Left cardiac atrium (tissue), 4 donors: ENCODE measurements at places on chromosomes 11 and 22. TPM values are rescaled to one million over a fixed set of nuclear protein-coding genes. Genes with fewer than 3 reads are reported as not detected.

GRCh38 chr11:11931461-11932055, 76.9 kb downstream of the DKK3 start:
- DNase-seq, result no peak

- DNase-seq, result no peak
Measured at GRCh38 chr11:639332-639955, 2.4 kb downstream of the DRD4 start.

- DNase-seq, result peak; percentile 39
Measured at GRCh38 chr22:21032037-21032867, at the start of gene SLC7A4. SLC7A4 (minus strand) TSS chr22:21032561; CDS start chr22:21031812, 749 bp downstream.

- DNase-seq, result peak; percentile 76
Measured at GRCh38 chr11:66045177-66045639, 3.8 kb downstream of the GAL3ST3 start.

- DNase-seq, result no peak
Measured at GRCh38 chr11:81869351-81870065, 864.2 kb downstream of the FAM181B start.

- DNase-seq, result no peak
Measured at GRCh38 chr22:34776817-34777216, 289.1 kb upstream of the ISX start.

- no peak for DNase-seq
Measured at GRCh38 chr11:1073851-1074243, 827 bp upstream of the MUC2 start.

- DNase-seq, result no peak
Measured at GRCh38 chr22:39600491-39601179, 30.1 kb downstream of the CACNA1I start.

- DNase-seq, result no peak
Measured at GRCh38 chr11:21896746-21897602, 295.9 kb upstream of the ANO5 start.

GRCh38 chr11:64996710-64997380, at the start of gene BATF2:
BATF2 (minus strand) TSS chr11:64996971; CDS start chr11:64996914, 57 bp downstream.
- DNase-seq, result peak; percentile 81

DNA sequence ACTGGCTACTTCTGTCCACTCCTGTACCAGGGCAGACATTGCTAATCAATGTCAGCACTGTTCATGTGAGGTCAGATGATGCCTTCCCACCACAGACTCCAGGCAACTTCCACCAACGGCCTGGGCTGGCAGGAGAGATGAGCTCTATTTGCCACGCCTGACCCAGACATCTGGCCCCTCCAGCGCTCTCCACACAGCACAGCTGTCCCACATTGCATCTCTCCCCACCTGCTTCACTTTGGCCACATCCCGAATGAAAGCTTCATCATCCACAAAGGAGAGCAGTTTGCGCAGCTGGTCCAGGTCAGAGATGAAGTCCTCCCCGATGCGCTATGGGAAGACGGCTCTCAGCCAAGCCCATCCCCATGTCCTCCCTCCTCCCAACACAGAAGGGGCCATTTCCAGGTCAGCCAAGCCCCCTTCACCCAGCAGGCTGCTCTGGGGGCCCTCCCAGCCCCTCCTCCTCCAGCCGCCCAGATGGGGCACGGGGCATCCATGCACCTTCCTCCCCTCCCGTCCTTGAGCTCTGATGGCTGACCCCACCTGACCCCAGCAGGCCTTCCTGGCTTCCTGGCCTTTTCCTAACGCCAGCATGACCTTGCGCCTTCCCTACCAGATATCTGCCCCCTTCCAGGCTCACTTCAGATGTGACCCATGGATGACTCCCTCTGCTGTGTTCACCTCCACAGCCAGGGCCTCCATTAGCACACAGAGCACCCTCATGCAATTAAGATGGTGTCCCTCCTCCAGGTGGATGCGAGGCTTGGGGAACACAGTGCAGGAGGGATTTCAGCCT, 7.4 kb downstream of the PYGM start:
- DNase-seq, result no peak

- no peak for DNase-seq
Measured at GRCh38 chr11:20051469-20052399, 108.5 kb downstream of the DBX1 start.

DNA sequence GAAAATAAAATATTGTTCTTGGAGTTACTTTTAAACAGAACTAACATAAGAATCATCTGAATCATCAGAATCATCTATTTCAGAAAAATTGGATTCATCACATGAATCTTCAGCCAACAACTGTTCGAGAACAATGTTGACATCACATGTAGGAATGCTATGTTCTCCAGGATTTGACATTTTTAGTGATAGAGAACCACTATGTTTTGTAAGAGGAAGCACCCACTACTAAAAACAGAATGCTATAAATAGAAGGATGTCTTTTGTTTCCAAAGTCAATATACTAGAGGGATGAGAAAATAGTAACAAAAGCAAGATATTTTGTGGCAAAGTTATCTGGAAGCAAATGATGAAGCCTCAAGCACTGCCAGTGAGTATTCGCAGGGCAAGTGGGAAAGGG, 263.4 kb upstream of the DDI1 start:
- DNase-seq, result no peak

DNA sequence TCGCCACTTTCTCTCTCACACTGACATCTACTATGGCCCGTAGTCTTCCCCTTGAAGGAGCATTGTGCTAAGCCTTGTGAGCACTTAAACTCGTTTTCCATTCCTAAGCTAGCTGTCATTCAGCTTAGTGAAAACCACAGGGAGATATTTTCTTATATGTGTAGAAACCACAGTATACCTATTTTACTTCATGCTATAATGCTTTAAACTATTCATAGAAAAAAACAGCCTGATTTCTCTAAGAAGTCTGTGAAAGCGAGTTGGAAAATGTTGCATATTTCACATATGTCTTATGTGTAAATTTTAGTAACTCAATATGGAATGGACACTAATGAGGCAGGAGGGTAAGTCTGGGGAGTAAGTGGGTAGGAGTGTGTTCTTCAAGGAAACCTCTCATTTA, 194.3 kb upstream of the CTSC start:
- DNase-seq, result no peak

DNA sequence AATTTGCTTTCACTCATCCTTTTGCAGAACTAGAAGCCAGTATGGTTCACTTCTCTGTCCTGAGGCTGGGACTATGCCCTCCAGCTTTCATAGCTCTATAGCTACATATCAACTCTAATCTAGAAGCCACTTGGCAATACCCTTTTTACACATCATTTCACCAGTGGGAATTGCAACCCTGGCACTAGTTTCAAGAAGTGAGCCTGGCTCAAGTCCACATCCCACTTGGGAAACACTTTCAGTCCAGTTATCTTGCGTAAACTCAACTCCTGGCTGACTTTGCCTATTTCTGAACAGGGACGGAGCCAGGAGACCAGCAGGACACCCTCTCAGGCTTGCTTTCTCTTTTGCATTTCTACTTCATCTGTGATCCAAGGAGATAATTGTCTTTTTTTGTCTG, 19.9 kb upstream of the FAT3 start:
- DNase-seq, result no peak

- DNase-seq, result no peak
Measured at GRCh38 chr22:26426924-26427323, 2.1 kb upstream of the ASPHD2 start.

DNA sequence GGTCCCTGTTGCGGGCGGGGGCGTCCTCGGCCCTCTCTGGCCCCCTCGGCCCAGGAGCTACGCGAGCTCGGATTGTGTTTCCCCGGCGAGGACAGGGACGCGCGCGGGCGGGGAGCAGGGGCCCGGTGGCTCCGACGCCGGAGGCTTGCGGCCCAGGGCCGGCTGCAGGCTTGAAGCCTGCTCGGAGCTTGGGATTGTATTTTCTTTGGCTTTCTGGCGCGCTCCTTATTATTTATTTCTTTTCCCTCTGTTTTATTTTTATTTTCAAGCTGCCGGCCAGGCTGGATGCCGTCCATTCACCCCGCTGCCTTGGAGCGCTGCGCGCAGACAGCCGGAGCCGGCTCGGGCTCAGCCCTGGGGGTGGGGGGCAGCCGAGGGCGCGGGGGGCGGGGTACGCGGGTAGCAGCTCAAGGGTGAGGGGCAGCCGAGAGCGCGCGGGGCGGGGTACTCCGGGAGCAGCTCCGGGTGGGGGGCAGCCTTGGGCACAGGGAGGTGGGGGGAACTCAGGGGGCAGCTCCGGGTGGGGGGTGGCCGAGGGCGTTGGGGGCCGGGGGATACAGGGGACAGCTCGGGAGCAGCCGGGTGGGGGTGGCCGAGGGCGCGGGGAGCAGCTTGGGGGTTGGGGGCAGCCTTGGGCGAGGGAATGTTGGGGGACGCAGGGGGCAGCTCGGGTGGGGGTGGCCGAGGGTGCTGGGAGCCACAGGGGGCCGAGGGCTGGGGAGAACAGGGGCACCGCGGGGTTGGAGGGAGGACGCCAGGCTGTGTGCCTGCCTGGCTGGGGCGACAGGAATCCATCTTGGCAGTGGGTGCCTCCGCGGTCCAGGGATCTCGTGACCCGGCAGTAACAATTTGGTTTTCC, 42.7 kb downstream of the KCNJ1 start:
- no peak for DNase-seq

DNA sequence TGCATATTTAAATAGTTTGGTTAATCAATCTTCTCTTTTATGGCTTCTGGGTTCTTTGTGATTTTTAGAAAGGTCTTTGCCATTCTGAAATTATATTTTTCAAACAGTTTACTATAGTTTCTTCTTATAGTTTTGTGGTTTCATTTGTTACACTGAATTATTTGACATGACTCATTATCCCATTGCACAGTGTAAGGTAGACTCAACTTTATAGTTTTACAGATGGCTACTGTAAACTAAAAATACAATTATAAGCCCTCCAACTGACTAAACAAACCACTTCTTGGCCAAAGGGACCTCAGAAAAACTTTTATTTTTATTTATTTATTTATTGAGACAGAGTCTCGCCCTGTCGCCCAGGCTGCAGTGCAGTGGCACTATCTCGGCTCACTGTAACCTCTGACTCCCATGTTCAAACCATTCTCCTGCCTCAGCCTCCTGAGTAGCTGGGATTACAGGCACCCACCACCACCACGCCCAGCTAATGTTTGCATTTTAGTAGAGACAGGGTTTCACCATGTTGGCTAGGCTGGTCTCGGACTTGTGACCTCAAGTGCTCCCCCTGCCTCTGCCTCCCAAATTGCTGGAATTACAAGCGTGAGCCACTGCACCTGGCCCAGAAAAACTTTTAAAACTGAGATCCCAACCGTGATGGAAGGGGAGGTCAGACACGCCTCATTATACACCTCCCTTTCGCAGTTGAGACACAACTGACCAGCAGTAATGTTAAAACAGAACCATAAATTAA, 14.1 kb upstream of the RAC2 start:
- no peak for DNase-seq

GRCh38 chr11:44788536-44789261, 61.9 kb downstream of the TSPAN18 start:
- no peak for DNase-seq

DNA sequence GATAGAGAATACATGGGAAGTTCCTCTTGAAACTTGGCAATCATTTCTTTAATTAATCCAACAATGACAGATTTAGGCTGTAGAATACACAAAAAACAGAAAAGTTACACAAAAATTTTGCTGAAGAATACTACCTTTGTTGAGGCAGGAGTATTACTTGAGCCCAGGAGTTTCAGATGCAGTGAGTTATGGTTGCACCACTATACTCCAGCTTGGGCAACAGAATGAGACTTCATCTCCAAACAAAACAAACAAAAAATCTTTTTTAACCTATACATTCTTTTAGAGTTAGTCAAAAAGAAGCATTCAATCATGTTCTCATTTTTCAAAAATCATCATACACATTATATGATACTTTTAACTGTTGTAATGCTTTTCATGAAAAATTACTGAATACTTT, 22.1 kb downstream of the UEVLD start:
- no peak for DNase-seq

GRCh38 chr11:33708985-33709384, 8.4 kb upstream of the C11orf91 start:
- no peak for DNase-seq

DNA sequence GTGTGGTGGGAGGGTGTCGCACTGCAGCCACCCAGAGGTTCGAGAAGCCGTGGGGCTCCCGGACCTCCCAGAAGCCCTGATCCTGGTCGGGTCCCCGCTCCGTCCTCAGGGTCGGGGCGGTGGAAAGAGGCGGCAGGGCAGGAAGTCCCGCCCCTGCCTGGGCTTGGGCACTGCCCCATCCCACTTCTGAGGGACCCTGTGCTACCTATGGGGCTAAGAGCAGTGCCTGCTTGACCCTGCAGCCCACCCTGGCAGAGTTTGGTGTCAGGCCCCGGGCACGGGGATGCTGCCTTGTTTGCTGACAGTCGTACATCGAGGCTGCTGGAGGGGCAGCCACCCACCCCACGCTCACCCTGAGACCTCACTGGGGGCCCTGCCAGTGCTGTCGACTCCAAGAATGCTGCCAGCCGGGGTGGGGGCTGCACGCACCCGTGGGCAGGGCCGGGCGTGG, 19.4 kb downstream of the RNH1 start:
- no peak for DNase-seq

DNA sequence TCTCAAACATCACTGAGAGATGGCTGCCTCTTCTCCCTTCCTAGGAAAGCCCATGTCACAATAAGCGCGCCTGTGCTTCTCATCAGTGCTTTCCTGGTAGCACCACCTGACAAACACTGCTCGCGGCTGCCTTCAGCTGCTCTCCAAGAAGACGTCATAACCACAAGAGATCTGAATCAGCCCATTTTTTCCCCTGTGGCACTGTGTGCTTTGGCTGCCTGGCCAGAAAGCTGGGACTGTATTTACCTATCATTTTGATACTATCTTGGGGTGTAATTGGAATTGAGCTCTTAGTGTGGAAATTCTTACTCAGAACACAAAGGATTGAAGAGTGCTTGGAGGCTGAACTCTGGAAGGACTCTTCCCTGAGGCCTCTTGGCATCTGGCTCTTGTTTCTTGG, 50.3 kb upstream of the EHF start:
- DNase-seq, result no peak

GRCh38 chr11:86120807-86121206, 51.9 kb upstream of the PICALM start:
- no peak for DNase-seq

DNA sequence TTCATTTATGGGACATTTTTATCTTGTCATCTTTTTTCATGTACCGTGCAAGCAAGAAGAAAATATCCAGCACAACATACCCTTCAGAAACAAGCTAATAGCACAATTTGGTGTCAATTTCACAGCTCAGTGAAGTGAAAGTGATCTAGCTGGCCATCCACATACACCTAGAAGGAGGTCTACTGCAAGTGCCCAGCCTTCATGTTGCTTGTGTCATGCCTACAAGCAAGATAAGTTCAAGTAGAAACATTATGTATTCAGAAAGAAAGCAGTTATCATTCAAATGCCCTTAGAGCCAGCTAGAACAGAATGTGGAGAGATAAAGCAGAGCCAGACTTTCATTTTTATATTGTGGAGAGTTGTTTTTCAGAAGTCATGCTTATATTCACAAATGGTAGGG, 325.7 kb upstream of the PITPNB start:
- DNase-seq, result no peak

NDUFS3 gene
- total RNA-seq, result 150 TPM

NCAPH2 gene
- 29.8 TPM for total RNA-seq

NPTXR gene
- 26.9 TPM for total RNA-seq

RAB38 gene
- 2.2 TPM for total RNA-seq

SIRT3 gene
- 21.1 TPM for total RNA-seq

OR51F1 gene
- total RNA-seq, result not detected

CABP4 gene
- total RNA-seq, result 1.3 TPM

BTG4 gene
- not detected for total RNA-seq

CARNS1 gene
- 11.9 TPM for total RNA-seq

ZNF280B gene
- 1.4 TPM for total RNA-seq

TM7SF2 gene
- 53.2 TPM for total RNA-seq

MIAT gene
- total RNA-seq, result 1.8 TPM
